ENCODE measurements at places on chromosomes 11 and 22.

DNA sequence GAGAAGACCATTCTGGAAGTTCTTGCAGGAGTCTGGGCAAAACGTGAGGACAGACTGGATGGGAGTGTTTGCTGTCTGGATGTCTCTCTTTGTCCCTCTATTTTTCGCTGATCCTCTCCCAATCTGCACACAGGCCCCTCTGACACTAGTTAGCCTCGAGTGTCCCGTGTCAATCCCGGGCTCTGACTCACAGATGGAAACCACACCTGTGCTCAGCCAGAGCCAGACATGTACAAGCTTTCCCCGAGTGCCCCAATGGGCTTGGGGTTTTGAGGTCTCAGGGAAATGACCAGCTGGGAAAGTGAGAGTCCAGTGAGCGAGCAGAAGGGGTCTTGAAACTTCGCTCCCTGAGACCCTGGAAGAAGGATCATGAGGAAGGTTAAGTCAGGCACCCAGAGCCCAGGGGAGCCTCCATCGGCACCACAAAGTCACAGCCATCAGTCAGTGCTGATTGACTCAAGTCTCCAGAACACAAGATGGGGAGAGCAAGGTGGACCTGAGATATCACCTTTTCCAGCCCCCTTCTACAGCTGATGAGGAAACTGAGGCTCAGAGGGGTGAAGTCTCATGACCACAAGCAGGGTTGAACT is 13.9 kb downstream of the APOL2 start:
- no peak for DNase-seq

GRCh38 chr11:57746920-57747319 is 4.7 kb downstream of the BTBD18 start:
- no peak for DNase-seq

DNA sequence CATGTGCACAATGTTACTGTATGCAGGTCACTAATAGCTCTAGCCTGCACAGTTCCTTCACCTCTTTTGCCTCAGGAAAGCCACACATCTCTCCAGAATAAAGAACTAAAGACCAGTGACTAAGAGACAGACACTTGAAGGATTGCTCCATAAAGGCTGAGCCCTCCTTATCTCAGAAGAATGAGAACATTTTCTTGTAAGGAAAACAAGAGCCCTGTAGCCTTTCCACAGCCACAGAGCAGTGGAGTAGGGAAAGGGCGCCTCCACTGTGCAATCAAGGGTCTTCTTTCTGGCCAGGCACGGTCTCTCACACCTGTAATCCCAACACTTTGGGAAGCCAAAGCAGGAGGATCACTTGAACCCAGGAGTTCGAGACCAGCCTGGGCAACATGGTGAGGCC is 202.6 kb upstream of the TMEM45B start:
- DNase-seq: no peak

DNA sequence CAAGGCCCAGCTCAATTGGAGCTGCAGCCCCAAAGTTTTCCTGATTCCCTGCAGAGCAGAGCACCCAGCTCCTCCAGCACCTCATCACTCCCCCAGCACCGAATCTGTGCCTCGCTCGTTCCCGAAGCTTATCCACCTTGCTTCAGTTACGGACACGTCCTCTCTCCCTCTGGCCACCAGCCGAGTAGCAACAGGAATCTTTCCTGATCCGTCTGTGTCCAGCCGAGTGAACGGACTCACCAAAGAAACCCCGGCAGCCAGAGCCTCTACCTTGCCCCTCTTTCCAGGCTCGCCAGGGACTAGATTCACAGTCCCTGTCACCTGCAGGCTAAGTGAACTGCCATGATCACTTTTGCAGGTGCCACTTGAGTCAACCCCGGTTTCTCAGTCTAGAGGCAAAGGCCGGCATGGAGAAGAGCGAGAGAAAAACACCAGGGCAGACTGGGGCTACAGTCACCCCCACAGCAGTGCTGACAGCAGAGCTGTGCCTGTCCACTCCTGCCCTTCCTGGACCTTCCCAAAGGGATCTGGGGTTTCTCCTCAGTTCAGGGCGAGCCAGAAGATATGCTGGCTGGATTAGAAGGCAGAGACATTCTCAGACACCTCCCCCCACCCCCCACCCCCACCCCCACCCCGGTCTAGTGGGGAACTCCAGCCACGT is 32.3 kb downstream of the BID start:
- no peak for DNase-seq

- DNase-seq: no peak
These were observed 427.5 kb upstream of the CCDC90B start for GRCh38 chr11:83713708-83714107.

DNA sequence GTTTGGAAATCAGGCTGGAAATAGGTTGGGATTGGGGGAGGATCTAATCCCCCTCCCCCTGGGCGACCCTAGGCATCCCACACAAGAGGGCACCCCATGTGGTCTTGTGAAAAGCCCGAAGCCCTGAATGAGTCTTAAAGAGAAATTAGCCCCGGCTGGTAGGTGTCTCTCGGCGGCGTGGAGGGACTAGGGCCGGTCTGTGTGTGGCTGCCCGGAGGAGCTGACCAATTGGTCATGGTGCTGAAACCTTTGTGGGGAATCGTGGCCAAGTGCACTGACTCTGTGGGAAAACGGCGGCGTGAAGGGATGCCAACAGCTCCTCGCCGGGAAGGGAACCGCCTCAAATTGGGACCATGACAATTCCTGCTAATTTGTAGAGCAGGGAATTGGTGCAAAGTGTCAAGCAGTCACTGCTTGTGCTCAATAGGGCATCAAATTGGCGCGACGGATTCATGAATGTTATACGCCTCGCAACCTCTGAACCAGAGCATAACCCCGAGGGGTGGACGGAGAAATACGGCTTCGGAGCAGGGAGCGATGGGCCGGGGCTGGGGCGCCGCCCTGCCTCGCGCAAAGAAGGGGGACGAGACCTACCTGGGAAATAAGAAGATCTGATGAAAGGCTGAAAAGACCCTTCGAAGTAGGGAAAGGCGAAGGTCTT is 1.5 kb downstream of the DBX1 start:
- DNase-seq: no peak

DNA sequence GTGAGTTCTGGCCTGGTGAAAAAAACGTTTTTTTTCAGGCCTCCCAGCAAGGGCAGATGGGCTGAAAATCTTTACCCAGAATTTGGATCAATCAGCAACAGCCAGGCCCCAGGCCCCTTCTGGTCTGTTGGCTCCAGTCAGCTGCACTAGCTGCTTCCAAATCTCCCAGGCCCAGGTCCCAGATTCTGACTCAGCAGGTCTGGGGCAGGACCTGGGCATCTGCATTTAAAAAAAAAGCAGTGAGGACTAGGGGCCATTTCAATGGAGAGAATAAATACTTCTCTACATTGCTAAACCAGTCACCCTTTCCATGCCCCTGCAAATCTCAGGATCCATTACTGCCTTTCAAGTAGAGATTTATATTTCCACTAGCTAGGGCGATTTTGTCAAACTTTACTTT is 4.3 kb downstream of the SLC15A3 start:
- no peak for DNase-seq

DNA sequence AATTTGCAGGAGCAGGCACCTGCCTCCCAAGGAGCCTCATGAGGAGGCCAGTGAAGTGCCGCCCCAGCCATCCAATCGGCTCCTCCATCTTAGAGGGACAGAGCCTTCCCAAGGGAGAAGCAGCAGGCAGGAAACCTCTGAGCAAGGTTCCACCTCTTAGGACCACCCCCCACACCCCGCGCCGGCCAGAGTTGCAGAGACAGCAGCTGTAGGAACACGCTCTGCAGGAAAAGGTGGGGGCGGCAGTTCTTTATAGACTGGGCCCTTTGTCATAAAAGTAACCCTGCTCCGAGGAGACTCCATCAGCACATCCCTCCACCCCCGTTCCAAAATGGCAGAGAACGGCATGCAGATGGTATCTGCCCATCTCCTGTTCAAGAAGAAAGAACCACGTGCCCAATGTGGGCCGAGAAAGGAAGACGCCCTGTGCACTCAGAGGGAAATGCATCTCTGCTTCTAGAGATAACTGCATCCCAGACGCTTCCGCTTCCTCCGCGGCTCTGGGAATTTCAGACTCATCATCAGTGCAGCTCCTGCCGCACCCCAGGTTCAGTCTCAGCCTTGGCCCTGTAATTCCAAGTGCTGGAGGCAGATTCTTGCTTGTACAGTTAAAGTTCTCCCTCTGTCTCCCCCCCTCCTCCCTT is 98.5 kb downstream of the SPATA19 start:
- no peak for DNase-seq

DNA sequence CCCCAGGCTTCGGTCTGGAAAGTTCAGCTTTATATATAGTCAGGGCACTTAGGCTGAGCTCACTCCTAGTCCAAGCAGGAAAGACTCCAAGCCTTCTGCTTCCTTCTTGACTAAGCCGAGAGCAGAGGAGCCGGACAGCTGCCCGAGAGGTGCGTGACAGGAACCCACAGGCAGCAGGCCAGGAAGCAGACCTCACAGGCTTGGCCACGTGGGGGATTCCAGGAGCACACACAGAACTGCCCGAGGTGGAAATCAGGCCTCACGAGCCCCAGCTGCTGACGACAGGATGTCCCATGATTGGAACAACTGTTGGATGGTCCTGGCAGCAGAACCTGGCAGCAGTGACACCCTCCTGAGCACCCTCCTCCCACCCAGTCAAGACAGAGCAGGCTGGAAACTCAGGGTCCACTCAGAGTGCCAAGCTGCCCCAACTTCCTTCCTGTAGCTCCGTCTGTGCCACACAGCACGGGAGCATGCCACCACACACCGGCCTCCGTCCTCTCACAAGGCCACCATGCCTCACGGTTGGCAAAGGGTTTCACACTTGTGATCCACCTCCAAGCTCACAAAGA is 5.4 kb downstream of the PLA2G6 start:
- no peak for DNase-seq

GRCh38 chr22:50105208-50106100 is 15.6 kb downstream of the MOV10L1 start:
- DNase-seq: peak; percentile 63

DNA sequence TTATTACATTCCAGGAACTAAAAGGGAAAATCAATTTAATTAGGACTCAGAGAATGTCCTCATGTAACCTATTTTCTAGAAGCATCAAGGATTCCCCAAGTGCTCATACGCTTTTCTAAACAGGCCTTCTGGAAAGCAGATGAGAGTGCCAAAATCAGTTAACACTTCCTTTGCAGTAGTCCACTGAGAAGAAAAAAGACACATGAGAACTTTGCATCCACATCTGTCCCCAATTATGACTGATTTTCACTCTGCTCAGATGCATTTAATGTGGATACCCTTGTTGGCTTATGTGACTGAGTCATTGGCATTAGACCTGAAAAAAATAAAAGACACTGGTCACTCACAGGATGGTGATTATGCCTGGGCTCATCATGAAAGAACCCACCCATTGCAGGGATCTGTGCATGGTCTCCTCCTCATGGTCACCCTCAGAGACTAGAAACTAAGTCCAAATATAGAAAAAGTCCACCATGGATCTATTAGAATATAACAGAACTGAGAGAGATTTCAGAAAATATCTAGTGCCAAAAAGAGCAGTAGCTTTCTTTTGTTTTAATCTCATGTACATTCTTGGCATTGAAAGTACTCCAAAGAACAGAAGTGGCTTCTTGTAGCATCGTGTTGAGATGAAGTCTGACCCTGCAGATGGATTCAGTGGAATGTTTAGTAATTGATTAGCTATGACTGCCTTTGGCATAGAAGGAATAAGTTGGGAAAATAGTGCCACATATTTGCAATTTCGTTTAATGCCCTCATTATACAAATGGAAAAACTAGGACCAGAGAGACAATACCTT is 48.8 kb upstream of the FIBIN start:
- no peak for DNase-seq

GRCh38 chr11:68021167-68021787 is 9.2 kb upstream of the NDUFS8 start:
- no peak for DNase-seq

DNA sequence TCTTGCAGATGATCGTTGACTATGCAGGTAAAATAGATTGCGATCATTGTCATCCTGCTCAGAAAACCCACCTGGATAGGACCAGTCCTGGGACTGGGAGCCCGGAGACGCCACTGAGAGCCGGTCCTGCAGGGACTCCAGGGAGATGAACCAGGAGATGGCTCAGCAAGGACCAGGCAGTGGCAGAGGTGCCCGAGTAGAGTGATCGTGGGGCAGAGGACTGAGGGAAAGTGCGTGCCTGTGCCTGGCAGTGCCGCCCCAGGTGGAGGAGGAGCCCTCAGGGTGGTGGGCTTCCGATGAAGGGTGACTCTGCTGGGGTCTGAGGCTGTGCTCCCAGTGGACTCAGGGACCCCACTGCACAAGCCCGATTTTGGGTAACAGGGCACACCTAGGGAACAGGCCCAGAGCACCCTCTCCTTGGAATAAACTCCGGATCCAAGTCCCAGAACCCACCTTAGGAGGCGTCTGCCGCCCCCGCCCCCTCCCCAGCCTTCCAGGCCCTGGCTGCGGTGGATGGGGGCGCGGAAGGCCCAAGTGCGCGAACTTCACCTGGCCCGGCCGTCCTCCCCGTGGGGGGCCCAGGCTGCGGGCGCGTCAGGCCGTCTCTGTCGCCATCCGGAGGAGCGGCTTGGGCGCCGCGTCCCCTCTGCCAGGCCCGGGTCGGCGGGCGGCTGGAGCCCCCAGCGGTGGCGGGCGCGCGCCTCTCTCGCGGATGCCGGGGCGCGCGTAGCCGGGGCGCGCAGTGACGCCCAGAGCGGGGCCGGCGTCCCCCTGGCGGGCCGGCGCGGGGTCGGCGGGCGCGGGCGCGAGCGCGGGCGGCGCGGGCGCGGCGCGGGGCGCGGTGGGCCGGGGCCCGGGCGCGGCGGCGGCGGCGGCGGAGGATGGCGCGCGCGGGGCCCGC is 1338.8 kb downstream of the BRD1 start:
- DNase-seq: no peak
